ENCODE measurements at places on chromosomes 6 and 20.

DNA sequence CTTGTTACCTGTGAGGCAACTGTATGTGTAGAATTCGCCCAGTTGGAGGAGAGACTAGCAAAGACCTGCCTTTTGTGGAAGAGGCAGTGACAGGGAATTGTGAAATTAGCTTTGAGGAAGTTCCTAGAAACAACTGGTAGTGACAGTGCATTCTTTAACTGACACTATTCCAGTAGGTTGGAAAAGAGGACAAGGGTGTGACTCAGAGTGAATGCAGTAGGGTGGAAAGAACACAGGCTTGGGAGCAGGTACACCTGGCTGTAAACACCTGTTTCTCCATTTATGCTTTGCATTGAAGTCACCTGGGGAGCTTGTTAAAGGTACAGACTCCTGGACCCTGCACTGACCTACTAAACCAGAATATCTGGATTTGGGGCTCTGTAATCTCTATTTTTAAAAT is 295.7 kb downstream of the PHACTR1 start:
- peak; percentile 34 for DNase-seq

- DNase-seq: no peak
These were observed 336.0 kb downstream of the SYNE1 start for GRCh38 chr6:152301021-152301764.

- no peak for DNase-seq
These were observed 84.2 kb upstream of the PMEPA1 start for GRCh38 chr20:57794036-57794435.

DNA sequence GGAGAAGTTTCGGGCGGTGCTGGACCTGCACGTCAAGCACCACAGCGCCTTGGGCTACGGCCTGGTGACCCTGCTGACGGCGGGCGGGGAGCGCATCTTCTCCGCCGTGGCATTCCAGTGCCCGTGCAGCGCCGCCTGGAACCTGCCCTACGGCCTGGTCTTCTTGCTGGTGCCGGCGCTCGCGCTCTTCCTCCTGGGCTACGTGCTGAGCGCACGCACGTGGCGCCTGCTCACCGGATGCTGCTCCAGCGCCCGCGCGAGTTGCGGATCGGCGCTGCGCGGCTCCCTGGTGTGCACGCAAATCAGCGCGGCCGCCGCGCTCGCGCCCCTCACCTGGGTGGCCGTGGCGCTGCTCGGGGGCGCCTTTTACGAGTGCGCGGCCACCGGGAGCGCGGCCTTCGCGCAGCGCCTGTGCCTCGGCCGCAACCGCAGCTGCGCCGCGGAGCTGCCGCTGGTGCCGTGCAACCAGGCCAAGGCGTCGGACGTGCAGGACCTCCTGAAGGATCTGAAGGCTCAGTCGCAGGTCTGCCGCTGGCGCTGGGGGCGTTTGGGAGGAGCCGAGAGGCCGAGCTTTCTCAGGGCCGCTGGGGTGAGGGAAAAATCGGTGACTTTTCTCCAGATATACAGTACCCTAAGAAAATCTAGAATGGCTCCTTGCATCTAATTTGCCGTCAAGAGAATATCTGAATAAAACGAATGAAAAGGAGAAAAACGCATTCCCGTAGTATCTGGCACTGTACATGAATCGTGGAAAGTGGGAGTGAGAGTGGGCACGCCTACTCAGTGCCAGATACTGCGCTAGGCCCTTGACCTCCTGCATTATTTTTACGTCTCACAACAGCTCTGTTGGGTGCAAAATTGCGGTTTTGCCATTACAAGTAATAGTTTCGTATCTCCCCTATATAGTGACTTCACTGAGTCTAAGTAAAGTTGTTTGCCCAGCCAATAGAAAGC is 1.0 kb downstream of the CALHM6 start:
- DNase-seq: no peak

GRCh38 chr6:166307082-166308032 is 835 bp downstream of the PRR18 start:
- DNase-seq: no peak

DNA sequence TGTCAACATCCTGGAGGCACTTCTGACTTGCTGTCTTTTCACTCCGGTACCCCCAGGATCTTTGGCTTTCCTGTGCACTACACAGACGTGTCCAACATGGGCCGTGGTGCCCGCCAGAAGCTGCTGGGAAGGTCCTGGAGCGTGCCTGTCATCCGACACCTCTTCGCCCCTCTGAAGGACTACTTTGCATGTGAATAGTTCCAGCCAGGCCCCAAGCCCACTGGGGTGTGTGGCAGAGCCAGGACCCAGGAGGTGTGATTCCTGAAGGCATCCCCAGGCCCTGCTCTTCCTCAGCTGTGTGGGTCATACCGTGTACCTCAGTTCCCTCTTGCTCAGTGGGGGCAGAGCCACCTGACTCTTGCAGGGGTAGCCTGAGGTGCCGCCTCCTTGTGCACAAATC is 12.0 kb upstream of the MAPRE1 start:
- no peak for DNase-seq

GRCh38 chr20:63361519-63362435 is 628 bp upstream of the CHRNA4 start:
- DNase-seq: no peak

DNA sequence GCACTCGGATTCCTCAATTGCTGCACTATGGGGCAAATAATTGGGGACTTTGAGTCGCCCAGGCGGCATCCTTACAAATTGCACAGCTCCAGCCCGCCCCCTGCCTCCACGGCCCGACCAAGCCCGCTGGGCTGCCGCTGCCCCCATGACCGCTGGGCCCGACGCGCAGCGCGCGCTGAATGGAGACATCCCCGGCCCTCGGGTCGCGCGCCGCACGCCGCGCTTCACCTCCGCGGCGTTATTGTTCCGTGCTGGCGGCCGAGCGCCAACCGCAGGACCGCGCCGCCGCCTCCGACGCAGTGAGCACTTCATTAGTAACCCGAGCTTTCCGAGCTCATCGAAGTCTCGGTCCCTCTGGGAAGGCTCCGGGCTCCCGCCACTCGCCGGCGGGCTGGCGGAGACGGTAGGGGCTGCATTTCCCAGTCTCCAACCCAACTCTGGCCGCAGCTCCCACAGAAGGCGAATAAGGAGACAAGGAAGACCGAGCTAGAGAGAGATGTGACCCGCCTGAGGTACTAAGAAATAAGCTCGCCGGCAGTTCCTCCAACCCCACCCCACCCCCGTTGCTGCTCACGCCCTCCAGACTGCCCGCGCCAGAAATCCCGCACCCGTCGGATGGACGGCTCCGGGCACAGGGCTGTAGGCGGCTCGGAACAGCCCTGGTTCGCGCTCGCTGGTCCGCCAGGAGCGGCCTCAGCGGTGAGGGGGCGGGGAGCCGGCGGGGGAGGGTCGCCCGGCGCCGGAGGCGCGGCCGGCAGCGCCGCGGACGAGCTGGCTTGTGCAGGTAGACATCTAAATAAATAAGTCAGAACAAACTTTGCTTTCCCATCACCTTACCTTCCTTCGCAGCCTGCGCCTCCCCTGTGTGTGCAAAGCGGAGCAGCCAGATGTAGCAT is 703 bp downstream of the EPHA7 start:
- DNase-seq: no peak

DNA sequence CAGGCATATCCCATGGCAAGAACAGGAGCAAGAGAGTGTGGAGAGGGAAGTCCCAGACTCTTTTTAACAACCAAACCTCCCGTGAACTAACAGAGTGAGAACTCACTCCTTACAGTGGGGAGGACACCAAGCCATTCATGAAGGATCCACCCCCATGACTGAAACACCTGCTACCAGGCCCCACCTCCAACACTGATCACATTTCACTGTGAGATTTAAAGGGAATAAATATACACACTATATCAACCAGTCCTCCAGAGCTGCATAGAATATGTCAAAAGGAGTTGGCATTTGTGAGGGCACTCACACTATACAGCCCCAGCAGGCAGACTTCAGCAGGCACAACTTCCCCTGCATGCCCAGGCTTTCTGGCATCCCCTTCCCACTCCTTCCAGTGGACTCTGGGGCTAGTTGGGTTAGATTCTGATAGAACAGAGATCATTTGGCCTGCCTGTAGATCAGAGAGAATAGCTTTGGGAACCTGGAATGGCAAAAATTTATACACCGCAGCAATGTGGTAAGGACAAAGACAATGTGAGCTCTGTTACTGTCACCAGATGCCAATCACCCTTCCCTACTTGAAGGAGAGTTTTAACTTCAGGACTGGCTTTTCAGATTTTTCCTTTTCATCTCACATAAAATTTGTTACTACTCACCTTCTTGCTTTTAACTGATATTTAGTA is 25.2 kb upstream of the TENT5A start:
- no peak for DNase-seq

- DNase-seq: no peak
These were observed 1065.9 kb upstream of the CITED2 start for GRCh38 chr6:140440223-140440835.

All from NCI-H1417 treated with DMSO at 0.1 percent for 48 hours (cell line).